ENCODE measurements at places on chromosomes 7 and 10.

DNA sequence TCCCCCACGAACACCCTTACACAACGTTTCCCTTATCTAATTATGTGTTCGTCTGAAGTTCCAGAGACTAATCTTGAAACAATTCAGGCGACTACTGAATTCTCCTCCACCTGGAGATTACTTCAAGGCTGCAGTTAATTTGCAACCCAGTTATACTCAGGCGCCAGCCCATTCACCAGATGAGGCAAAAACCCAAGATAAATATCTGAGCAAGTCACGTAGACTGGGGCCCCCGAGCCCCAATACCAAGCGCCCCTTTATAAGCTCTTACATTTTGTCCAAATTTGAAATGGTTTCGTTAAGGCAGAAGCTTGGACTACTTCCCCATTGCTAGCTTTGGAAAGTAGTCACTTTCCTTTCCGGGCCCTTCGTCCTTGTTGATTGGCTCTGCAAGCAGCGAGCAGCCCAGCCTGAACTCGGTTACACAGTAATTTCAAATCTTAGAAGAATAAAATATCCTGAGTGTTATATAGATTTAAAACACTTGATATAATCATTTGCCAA, 1.2 kb downstream of the TPK1 start:
- no peak for DNase-seq

- peak; percentile 19 for DNase-seq
Observed at GRCh38 chr10:44978570-44979280, at the start of gene DEPP1. Gene DEPP1, minus strand, starts transcription at chr10:44978809. Its CDS starts 779 bp downstream, at chr10:44978030.

DNA sequence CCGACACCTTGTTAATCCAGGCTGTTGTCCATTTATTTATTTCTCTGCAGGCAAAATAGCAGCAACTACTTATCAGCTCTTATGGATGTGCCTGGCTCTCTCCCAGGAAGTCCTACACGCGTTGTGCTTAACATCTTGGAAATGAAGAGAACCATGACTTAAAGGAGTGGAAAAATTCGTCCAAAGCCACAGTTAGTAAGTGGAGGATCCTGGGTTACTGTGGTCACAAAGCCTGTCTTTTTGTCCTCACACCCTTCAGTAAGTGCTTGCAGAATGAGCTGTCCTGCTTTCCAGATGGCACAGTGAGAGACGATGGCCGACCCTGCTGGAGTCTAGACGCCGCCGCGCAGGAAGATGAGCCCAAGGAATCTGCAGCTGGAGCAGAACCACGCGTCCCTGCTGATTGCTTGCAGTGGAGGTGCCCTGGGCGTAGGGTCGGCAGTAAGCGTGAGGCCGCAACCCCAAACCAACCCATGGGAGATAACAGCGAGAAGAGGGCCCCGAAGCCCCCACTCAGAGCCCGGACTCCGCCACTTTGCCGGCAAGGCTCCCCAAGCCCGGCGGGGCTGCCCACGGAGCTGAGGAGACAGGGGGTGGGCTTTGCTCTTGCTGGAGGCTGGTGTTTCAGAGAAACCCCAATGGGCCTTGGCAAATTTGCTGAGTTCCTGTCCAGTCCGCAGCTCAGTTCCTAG, 178.6 kb downstream of the CXCL12 start:
- no peak for DNase-seq

DNA sequence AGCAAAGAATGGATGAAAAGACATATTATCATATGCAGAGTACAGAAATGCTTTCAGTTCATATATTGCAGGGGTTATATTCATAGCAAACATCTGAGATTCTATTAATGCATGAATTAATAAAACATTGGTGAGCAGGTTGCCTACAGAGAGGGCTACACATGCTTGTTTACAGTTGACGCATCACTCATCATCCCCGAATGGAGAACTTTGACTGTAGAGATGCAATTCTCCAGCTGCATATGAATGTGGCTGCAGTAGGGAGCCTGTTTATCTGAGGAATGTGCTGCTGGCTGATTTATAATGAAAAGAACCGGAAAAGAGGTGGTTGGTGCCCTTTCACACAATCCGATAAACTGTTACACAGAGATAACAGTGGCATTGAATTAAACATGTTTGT, 116.5 kb downstream of the GRM3 start:
- DNase-seq, result no peak

GRCh38 chr10:124001391-124002148, 91.8 kb downstream of the CHST15 start:
- DNase-seq, result no peak

DNA sequence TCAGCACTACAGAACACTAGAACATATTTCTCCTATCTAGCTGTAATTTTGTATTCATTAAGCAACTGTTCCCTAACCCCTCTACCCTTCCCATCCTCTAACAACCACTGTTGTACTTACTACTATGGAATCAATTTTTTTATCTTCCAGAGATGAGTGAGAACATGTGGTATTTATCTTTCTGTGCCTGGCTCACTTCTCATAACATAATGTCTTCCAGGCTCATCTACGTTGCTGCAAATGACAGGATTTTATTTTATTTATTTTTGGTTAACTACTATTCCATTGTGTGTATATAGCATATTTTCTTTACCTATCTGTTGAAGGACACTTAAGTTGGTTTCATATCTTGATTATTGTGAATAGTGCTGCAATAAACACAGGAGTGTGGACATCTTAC, 200.9 kb upstream of the CHRM2 start:
- no peak for DNase-seq

- peak; percentile 47 for DNase-seq
Observed at GRCh38 chr10:102399217-102400021, 3.9 kb downstream of the NFKB2 start.

GRCh38 chr7:55130395-55131141, 111.8 kb downstream of the EGFR start:
- DNase-seq, result no peak

GRCh38 chr10:76583711-76584161, 1053.9 kb downstream of the KCNMA1 start:
- no peak for DNase-seq

DNA sequence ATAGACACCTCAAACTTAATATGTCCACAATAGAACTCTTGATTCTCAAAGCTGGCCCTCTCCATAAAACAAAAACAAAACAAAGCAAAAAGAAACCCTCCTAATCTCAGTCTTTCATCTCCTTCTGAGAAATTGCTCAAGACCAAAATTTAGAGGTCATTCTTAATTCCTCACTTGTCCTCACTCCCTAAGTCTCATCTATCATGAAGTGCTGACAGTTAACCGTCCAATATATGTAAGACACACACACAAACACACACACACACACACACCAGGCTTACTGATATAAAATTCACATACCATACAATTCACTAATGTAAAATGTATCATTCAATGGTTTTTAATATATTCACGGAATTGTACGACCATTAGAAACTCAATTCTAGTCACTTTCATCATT, 17.0 kb upstream of the SVIL start:
- DNase-seq, result no peak

DNA sequence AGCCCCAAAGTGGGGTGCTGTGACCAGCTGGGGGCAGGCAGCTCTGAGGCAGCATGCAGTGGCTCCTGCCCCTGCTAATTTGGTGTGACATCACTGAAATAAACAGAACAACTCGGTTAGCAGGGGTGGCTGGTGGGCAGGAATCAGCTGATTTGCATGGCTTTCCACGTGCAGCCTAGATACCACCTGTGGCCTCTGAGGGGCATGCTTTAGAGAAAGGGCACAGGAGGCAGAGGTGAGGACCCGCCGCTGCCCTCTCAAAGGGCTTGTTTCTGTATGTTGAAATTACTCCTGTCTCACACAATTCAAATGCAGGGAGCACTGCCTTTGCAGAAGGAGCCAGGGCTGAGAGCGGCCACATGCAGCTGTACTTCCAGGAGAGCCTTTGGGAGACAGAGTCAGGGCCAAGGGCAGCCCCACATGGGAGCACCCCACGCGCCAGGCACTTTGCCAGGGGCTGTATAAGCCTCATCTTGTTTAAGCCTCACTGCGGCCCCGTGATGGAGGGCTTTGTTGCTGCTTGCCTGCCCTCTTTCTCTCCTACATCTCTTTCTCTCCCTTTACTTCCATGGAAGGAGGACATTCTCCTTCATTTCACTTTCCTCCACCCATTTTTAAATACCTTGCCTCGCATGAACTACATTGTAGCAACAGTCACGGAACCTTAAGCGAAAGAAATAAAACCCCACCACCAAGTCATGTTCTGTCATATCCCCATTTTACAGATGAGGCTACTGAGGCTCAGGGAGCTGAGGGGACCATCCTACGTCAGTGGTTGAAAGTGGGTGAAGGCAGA, 137.7 kb downstream of the ZMIZ1 start:
- no peak for DNase-seq

- no peak for DNase-seq
Observed at GRCh38 chr7:698515-699475, 27.7 kb upstream of the DNAAF5 start.

- DNase-seq, result no peak
Observed at GRCh38 chr10:85138046-85138445, 809.7 kb downstream of the CCSER2 start.

- no peak for DNase-seq
Observed at GRCh38 chr7:36210291-36210922, 57.4 kb downstream of the EEPD1 start.

GRCh38 chr10:102779680-102780526, 36.2 kb downstream of the WBP1L start:
- no peak for DNase-seq

DNA sequence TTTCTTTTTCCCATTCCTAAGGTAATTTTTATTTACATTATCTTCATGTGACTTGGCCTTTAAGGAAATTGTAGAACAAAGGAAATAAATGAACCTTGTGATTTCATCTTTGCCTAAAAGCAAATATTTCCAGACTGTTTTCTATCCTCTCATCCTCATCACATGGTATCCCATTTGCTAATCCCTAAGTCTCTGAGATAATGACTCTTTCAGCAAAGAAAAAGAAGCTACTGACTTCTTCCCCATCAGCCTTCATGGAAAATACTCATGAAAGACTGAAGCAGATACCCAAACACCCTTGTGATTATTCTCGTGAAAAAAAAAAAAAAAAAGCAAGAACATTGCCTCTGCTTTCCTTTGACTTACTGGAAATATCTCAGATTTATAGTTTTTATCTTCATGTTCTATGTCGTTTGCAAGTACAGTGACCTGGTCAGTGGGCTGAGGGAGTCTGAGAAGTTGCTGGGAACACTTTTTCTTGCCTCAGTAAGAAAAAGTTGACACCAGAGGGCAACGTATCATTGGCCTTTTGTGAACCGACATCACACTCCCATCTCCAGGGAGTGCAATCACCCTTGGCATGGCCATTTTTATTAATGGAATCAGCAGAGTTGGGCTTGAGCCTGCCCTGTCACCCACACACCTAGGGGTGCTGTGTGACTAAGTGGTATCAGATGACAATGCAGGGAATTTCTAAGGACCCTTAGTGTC, 246.0 kb upstream of the KMT2E start:
- DNase-seq, result no peak

- DNase-seq, result no peak
Observed at GRCh38 chr7:84513061-84513460, 318.5 kb upstream of the SEMA3A start.

DNA sequence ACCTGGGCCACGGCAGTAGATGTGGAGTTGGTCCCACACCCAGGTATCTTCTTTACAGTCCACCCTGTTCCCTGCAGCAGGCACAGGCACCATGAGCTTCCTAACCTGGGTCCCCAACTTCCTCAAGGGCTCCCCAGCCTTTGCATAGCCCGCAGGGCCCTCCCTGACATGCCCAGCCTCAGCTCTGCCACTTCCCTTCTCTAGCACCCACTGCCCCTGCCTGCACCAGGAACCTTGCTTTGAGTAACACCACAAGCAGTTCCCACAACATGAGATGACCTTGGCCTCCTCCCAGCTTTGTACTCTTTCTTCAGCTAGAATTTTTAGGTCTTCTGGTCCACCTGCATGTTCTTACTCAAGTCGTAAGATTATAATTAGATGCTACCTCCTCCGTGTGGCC, 92.2 kb upstream of the ZPBP start:
- DNase-seq, result no peak

DNA sequence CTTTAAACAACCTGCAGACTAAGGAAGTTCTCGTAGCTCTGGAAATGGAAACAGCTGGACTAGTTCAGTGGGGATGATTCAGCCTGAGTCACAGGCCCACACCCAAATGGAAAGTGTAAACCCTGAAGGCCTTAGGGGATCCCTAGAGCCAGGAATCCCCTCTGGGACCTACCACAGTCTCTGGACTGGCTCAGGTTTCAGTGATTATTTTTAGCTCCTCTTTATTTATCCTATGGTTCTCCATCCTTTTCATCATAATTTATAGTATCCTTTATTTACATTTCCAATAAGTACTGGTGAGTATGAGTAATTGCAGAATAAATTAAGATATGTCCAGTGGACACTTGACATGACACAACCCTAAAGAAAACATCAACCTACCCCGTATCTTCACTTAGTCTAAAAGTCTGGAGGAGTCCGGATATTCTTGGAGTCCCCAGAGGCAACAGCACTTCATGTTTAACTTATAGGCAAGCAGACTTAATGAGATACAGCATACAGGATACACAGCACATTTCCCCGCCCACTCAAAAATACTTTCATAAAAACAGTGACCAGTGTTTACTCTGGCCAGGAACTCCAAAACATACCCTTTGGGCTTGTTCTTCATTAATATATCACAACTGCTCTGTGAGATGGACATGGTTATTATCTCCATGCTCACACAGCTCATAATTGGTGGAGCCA, 28.4 kb upstream of the SEMA3E start:
- DNase-seq, result no peak

GRCh38 chr7:23183279-23184012, 1.6 kb downstream of the NUP42 start:
- DNase-seq, result no peak

DNA sequence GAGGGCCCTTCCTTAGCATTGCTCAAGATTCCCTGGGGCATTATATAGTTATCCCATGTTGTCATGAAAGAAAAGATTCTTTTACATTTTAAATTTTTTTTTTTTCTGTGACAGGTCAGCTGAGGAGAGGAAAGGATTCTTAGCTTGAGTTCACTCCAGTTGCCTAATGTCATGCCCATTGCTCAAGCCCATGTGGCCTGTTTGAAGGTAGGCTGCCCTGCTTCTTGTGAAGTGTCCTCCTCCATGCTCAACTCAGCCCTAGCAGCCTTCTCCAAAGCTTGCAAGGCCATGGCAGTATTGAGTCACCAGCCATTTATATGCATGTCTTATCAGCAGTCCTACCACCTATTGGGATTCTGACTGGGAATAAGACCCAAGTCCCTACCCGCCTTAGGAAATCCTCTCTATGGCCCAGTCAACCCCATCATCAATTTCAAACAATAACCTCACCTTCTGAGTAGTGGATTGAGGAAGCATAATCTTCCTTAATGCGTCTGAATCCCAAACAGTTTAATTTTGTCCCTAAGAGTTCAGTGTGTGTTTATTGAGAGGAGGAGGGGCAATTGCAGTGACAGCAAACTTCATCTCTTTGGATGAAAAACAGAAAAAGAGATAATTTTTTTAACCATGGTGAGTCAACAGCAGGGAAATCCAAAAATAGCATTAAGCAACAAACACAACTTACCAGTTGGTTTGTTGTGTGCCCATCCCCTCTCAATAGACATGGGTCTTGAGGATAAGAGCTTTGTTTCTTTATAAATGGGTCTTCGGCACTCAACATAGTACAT, 38.6 kb upstream of the WASL start:
- no peak for DNase-seq

All from esophagus squamous epithelium (tissue), 5 donors.